Frontal cortex (tissue), 4 donors: ENCODE measurements at places on chromosomes 6 and 20. TPM values are rescaled to one million over a fixed set of nuclear protein-coding genes. Genes with fewer than 3 reads are reported as not detected.

BTN1A1 gene
- not detected for total RNA-seq

RALGAPA2 gene
- 45.7 TPM for total RNA-seq

HLA-E gene
- total RNA-seq, result 25.7 TPM

SAMD3 gene
- total RNA-seq, result 18.3 TPM

HLA-DRA gene
- total RNA-seq, result 2.0 TPM

RGS17 gene
- total RNA-seq, result 112 TPM

NT5E gene
- total RNA-seq, result 8.2 TPM

HMGCLL1 gene
- 68.9 TPM for total RNA-seq

GJA1 gene
- 91.3 TPM for total RNA-seq

EIF6 gene
- 71.7 TPM for total RNA-seq

MAS1 gene
- 0.82 TPM for total RNA-seq

LY6G6C gene
- total RNA-seq, result not detected

SLC22A3 gene
- 3.3 TPM for total RNA-seq

GCNT2 gene
- total RNA-seq, result 19.2 TPM

RBM24 gene
- 31.4 TPM for total RNA-seq

CST3 gene
- total RNA-seq, result 63.6 TPM

PEX3 gene
- total RNA-seq, result 33.8 TPM

MROH8 gene
- 5.3 TPM for total RNA-seq

SLC17A9 gene
- under 0.01 TPM for total RNA-seq

CD93 gene
- total RNA-seq, result 10.6 TPM

SLC17A2 gene
- total RNA-seq, result not detected

HLA-DOA gene
- total RNA-seq, result 0.82 TPM

PROCR gene
- 4.9 TPM for total RNA-seq

SEL1L2 gene
- total RNA-seq, result 0.41 TPM

BTNL2 gene
- not detected for total RNA-seq

SCAF8 gene
- 89.7 TPM for total RNA-seq

GRM4 gene
- total RNA-seq, result 3.7 TPM

CDH4 gene
- 22.8 TPM for total RNA-seq

SLC22A23 gene
- 22.8 TPM for total RNA-seq

ELOVL5 gene
- total RNA-seq, result 50.5 TPM
